Heart left ventricle (tissue), 16 donors: ENCODE measurements at places on chromosomes 16 and 17. TPM values are rescaled to one million over a fixed set of nuclear protein-coding genes. Genes with fewer than 3 reads are reported as not detected.

Gene SERPINF2
- total RNA-seq = not detected

Gene ZFHX3
- 7.8 TPM for total RNA-seq

Gene DLX3
- total RNA-seq = 0.09 TPM

- DNase-seq = no peak
Measured at GRCh38 chr17:21772321-21772720, 80.0 kb downstream of the KCNJ18 start.

DNA sequence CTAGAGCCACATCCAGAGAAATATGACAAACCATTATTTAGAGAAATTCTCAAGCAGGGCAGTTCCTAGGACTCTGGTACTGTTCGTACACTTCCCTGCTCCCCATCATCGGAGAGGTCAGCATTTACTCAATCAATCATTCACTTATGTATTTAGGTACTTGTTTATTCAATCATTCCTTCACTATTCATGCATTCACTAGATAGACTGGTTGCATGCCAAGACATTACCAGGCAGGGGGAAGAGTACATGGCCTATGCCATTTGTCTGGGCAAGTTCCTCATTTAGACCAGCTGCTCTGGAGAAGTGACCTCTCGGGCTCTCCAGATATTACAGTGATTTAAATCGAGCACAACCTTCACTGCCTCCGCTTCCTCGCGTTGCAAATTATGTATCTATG lies 603.4 kb downstream of the KCNJ2 start:
- DNase-seq = no peak

DNA sequence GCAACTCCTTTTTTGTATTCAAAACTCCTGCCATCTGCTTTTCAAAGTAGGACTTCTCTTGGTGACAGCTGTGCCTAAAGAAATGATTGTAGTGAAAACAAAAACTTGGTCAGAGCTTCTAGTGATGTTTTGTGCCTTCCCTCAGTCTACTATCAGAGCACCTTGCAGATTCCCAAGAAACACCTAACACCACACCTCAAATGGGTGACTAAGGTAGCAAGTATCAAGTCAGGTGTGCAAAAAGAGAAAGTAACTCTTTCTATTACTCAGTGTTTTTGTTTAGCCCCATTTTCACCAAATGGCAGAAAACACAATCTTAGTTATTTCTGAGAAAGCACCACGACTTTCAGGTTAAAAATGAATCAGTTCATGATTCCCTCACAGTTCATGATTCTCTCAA lies 2.0 kb upstream of the PMFBP1 start:
- no peak for DNase-seq

- DNase-seq = no peak
Measured at GRCh38 chr16:12515746-12516145, 287.9 kb downstream of the CPPED1 start.

DNA sequence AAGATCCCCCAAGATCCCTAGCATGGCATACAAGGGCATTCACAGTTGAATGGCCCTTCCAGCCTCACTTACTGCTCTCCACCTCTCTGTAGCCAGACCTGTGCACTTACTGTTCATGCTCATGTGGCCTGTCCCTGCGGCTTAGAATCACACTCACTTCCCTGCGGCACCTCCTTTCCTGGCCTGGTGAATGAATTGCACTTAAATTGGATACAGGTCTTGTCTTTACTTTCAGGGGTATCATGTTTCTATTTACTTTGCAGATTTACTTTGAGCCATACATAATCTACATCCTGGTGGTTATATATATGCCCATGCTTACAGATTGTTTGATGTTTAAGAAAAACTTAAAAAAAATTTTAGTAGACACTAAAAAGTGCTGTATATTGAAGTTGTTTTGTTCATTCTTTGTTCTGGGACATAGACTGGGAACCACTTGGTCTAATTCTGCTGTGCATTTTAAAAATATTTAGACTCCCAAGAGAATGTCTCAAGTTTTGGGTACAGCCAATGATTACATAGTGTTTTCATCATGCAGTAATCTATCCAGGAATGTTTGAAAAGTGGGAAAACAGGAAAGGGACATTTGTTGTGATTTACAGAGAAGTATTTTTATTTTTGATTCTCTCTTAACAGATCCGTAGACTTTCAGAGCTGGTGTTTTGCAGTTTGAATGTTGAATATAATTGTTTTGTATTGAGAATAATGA lies 63.9 kb downstream of the NUP88 start:
- no peak for DNase-seq
